ENCODE measurements at places on chromosomes 1 and 21.

- no peak for DNase-seq
Measured at GRCh38 chr1:215285013-215285800, 202.7 kb downstream of the KCNK2 start.

DNA sequence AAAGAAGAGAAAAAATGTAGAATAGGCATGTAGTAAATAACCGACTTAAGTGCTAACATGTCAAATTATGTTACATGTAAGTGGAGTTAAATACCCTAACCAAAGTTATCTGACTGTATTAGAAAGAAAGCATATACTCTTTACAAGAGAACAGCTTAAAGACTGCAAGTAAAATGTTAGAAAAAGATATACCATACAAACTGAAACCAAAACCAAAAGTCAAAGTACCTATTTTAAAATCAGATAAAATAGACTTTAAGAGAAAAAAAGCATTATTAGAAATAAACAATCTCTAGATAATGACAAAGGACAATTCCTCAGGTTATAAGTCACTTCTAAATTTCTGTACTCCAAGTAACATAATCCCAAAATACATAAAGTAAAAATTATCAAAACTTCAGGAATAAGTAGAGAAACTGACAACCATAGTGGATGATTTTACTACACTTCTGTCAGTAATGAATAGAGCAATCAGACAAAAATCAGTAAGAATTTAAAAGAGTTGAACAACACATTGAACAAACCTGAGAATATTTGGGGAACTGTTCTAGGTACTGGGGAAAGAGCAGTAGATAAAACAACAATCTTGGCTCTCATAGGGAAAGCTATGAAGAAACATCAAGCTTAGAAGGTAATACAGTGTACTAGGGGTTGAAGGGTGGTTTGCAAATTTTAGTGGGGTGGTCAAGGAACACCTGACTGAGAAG is 127.3 kb downstream of the TBX19 start:
- DNase-seq = no peak

- DNase-seq = no peak
Measured at GRCh38 chr1:192926736-192927135, 117.9 kb downstream of the RGS2 start.

GRCh38 chr1:60118085-60118484 is 44.5 kb upstream of the C1orf87 start:
- no peak for DNase-seq

DNA sequence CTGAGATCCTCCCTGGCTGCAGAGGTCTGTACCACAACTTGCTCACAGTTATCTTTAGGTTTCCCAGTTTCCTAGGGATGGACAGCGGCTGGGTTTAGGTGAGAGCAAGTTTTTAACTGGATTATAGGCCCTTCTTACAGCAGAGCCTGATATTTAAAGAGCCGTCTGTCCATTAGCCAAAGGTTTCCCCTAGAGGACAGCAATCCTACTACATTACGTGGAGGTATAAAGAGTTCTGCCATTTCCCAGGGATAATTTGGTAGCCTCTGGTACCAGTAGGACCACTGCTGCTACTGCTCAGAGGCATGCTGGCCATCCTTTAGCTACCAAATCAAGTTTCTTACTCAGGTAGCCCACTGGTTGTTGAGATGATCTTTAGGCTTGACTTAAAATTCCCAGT is 21.9 kb upstream of the FCGR2A start:
- DNase-seq = no peak

GRCh38 chr1:73097917-73098316 is 815.6 kb upstream of the NEGR1 start:
- DNase-seq = no peak

GRCh38 chr1:39962450-39962825 is 7.5 kb downstream of the MFSD2A start:
- DNase-seq = no peak

DNA sequence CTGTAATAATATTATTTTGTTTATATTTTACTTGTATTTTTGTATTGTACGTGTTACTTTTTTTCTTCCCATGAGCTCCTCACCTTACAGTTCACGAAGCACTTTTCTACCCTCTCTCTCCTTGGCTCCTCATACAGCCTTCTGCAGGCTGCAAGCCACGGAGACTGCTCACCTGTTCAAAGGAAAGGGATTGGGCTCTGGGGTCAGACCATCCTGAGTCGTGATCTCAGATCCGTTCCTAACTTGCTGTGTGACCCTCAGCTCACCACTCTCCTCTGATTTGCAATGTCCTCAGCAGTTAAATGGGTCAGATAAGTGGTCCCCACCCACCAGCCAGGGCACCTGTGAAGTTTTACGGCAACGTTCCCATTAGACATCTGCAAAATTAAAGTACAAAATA is 54.1 kb downstream of the VWA5B1 start:
- no peak for DNase-seq

- DNase-seq = no peak
Measured at GRCh38 chr21:26490771-26491170, 82.3 kb downstream of the CYYR1 start.

- DNase-seq = peak; percentile 56
Measured at GRCh38 chr1:86757272-86757984, 53.1 kb downstream of the SH3GLB1 start.

GRCh38 chr1:22056043-22056442 is 3.5 kb downstream of the CDC42 start:
- no peak for DNase-seq

GRCh38 chr1:223704921-223705878 is 7.1 kb upstream of the CAPN2 start:
- DNase-seq = peak; percentile 47

GRCh38 chr1:108609483-108610049 is 49.7 kb downstream of the EEIG2 start:
- peak; percentile 86 for DNase-seq

DNA sequence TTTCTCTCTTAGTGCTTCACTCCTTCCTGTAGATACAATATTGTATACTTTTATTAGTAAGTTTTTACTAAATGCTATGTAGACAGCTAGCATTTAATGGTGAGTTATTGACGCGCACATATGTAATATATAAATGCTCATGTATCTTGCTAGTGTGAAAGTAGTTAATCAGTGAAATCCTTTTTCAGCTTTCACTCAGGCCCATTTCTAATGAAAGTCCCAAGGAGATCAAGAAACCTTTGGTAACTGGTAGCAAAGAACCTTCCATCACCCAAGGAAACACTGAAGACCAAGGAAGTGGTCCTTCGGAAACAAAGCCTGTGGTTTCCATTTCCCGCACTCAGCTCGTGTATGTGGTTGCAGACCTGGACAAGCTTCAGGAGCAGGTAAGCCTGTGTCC is 27.2 kb downstream of the AGT start:
- no peak for DNase-seq

DNA sequence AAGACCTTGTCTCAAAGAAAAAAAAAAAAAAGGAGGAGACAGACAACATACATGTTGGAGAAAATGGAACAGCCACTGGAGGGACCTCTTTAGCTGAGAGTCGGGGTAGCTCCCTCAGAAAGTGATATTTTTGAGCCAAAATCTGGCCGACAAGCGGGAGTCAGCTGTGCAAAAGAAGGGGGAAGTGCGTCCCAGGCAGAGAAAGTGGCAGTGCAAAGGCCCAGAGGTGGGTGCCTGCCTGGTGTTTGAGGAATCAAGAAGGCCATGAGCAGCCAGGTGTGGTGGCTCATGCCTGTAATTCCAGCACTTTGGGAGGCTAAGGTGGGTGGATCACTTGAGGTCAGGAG is 6.1 kb upstream of the CROCC start:
- no peak for DNase-seq

GRCh38 chr1:117967477-117967876 is 37.9 kb downstream of the WDR3 start:
- peak; percentile 5 for DNase-seq

GRCh38 chr21:42578761-42579415 is 65.2 kb downstream of the SLC37A1 start:
- DNase-seq = no peak

DNA sequence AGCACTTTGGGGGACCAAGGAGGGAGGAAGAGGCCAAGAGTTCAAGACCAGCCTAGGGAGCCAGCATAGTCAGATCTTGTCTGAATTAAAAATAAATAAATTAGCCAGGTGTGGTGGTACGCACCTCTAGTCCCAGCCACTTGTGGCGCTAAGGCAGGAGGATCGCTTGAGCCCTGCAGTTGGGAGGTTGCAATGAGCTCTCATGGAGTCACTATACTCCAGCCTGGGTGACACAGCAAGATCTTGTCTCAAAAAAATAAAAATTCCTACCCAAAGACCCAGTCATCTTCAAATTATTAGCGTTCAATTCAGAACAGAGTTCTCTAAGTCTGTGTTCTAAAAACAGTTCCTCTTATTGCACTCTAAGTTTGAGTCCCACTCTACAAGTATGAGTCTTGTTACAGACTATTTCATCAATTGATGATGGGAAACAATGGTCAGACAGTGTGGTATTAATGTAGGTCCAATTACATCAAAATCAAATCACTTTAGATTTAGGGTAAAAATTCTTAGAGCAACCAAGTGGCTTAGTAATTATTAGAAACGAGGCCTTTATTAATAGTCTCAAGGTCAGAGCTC is 6.9 kb downstream of the FOXJ3 start:
- no peak for DNase-seq
